ENCODE measurements at places on chromosomes 16 and 17. TPM values are rescaled to one million over a fixed set of nuclear protein-coding genes. Genes with fewer than 3 reads are reported as not detected.

GRCh38 chr16:89536886-89537548 is 23.5 kb upstream of the RPL13 start:
- DNase-seq = no peak
- no peak overlapping the region for H3K27ac ChIP-seq
- no peak overlapping the region for H3K4me3 ChIP-seq
- peaks cover 41% of the 10 kb centered on the region for H3K36me3 ChIP-seq
- peaks cover 34% of the 10 kb centered on the region for H3K4me1 ChIP-seq

- no peak for DNase-seq
- H3K27ac ChIP-seq = peak overlapping the region; percentile 37
- peaks cover 52% of the 10 kb centered on the region for H3K4me1 ChIP-seq
- H3K36me3 ChIP-seq = peaks cover 4% of the 10 kb centered on the region
- H3K27me3 ChIP-seq = no peaks in the 10 kb centered on the region
Measured at GRCh38 chr16:17451843-17452242, 18.9 kb downstream of the XYLT1 start.

DNA sequence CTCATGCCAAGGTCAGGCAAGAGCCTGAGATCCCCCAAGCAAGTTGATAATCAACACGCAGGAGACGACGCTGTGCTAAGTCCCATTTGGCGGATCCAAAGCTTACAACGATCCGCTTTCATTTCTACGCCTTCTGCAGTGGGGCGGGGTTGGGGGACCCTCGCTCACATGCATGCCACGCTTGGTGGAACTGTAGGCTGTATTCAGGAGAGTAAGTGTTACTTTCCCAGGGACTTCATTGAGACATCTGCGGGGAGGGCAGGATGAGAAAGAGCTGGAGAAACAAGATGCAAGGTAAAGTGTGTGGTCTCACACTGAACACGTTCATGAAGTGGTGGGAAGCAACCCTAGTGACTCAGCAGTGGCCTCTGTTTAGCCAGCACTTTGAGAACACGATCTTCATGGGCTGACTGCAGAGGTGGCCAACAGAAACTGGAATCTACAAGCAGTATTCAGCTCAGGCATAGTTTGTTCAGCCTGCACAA is 100.5 kb downstream of the XYLT1 start:
- peak overlapping the region; percentile 90 for H3K27ac ChIP-seq
- H3K4me3 ChIP-seq = no peak overlapping the region
- no peaks in the 10 kb centered on the region for H3K36me3 ChIP-seq
- no peak for DNase-seq
- peaks cover 77% of the 10 kb centered on the region for H3K4me1 ChIP-seq
- no peaks in the 10 kb centered on the region for H3K27me3 ChIP-seq

DNA sequence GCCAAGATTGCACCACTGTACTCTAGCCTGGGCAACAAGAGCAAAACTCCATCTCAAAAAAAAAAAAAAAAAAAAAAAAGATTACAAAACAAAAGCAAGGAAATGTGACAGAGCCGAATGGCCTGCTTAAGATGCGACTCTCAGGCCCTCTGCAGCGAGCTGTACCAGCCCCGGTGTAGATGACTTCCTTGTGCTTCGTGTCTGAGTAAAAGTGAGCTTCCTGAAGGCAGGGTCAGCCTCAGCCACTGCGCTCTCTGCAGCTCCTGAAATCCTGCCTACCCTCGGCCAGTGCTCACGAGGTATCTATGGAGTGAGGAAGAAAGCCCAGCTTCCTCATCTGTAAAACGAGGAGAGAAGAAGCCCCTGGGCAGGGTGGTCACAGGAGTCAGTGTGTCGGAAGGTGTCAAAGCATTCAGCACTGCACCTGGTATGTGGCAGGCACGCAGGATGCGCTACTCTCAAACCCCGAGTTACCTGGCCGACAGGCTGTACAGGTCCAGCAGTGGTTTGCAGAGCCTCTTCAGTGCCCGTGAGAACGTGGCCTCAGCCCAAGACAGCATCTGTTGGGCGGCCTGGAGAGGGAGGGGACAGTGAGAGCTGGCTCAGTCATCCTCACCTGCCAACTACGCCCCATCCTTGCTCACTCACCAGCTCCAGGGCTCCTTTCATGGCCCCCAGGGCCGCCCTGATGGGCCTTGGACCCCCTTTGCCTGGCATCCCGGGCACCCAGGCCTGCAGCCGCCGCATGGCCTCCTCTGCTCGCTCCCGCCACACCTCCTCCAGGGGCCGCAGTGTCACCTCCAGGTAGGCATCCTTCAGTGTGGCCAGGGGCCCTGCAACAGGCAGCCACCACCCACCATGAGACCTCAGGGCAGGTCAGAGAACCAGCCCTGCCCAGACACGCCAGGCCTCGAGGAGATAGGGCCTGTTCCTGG is 44.6 kb downstream of the RMI2 start:
- H3K4me1 ChIP-seq = no peaks in the 10 kb centered on the region
- no peaks in the 10 kb centered on the region for H3K27me3 ChIP-seq
- H3K4me3 ChIP-seq = no peak overlapping the region

DNA sequence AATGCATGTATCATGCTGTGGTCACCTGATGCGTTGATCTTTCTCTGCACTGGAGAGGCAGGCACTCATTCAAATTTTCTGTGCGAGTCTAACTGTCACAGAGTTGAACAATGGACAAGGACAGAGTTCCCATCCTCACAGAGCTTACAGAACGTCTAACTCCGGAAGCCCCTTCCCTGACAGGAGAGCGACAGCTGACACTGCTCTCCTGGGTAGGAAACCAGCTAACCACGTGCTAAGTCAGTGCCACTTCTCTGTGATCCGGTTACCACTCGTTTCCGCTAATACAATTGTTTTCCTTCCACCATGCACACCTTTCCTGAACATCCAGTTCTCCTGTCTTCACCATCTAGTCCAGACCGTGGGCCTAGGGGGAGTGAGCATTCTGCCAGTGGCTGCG is 11.3 kb downstream of the KLHDC4 start:
- H3K27ac ChIP-seq = no peak overlapping the region
- no peaks in the 10 kb centered on the region for H3K27me3 ChIP-seq
- H3K4me1 ChIP-seq = peaks cover 12% of the 10 kb centered on the region
- peak; percentile 50 for DNase-seq

The NPIPA8 gene
- total RNA-seq = 52.2 TPM
